SIG-M5 (cell line): ENCODE measurements at places on chromosomes 4 and X.

DNA sequence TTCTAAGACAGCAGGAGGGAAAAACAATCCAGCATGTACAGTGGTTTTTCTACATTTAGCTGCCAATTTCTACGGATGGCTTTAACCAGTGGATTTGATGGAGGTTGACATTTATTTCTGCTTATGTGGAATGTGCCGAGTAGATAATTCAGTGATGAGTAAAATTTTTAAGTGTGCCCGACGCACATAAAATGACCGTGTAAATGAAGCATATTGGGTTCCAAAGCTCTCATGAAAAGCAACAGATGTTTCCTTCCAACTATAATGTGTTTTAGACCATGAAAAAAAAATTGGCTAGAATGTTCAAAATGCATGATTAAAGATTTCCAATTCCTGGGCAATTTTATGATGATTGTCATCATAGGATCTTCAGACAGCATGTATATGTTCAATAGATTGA is 14.1 kb downstream of the INPP4B start:
- DNase-seq, result no peak

DNA sequence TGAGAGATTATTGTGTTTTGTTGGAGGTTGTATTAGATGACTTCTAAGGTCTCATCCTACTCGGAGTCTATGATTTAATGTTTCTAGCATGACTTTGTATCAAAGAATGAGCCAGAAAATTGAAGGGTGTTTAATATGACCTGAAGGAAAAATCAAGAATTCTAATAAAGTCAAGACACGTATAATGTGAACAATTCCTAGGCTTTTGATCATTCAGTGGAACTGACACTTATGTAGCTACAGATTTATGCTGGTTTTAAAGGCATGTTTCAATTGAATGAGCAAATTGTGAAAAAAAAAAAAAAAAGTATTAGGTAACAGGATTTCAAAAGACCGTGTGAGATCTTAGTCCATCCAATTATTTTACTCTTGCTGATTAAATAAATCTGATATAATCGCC is 64.9 kb downstream of the GRID2 start:
- no peak for DNase-seq

DNA sequence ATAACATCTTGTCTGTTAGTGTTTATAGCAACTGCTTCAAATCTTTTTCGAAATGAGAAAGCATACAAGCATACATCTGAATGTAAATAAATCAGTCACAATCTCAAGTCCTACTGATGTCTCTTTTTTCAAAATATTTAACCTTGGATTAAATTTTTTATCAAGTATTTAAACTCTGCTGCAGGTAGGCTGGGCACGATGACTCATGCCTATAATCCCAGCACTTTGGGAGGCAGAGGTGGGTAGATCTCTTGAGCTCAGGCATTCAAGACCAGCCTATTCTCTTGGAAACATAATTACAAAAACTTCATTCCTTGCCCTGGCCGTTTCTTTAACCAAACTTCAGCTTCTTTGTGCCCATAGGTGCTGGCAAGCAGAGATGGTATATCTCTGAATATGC is 540.3 kb upstream of the GALNT7 start:
- DNase-seq, result no peak

- DNase-seq, result no peak
These were observed 16.4 kb downstream of the MCUB start for GRCh38 chr4:109576462-109576861.

DNA sequence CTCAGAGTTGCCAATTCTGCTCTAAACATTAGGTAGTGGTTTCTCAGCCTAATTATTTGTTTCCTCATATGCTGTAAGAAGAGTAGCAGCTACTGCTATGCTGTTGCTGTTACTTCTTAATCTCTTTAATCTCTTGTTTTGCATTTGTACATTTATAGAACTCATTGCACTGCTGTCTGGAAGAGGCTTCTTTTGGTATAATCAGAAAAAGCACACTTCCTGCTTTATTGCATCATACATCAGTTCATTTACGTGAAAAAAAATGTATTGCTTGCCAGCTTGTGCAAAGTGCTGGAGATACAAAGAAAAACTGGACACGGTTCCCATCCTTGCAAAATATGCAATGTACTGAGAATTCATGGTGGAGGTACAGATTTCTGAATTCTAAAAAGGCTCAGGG is 332.0 kb downstream of the GRXCR1 start:
- DNase-seq, result no peak

- DNase-seq, result no peak
These were observed 32.1 kb downstream of the ASB5 start for GRCh38 chr4:176236946-176237345.

- no peak for DNase-seq
These were observed 25.3 kb downstream of the FAM47E start for GRCh38 chr4:76276813-76277212.

GRCh38 chr4:113682730-113683537 is 78.6 kb downstream of the CAMK2D start:
- DNase-seq, result no peak

DNA sequence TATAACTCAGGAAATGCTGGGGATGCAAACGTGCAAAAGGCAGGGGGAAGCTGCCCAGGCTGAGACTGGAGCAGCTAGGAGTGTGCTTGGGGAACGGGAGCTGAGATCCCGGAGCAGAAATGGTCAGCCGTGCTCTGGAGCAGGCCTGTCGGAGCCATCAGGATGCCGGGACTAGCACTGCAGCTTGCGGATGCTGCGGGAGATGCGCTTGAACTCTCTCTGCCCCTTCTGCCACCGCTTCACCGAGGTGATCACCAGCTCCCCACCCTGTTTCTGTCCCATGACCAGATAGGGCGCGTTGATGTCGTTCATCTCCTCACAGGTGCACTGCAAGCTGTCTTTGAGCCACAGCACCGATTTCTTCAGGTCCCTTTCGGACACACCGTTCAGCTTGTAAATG is 7.6 kb downstream of the SFRP2 start:
- DNase-seq, result no peak

DNA sequence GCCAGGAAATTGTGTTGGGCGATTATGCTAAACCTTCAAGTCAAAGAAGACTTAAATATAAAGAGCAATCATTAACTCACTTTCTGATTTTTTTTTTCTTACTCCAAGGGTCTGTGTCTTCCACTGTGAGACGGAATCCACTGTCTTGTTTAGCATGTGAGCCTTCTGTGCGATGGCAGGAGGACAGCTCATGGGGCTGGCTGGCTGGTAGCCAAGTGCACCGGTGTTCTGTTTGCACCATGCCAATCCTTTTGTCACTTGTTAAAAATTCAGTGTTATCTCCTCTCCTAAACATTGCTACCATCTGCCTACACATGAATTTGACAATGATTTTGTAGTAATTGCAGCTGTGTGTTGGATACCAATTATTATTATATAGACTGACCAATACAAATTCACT is 1056.3 kb upstream of the IGFBP7 start:
- no peak for DNase-seq

DNA sequence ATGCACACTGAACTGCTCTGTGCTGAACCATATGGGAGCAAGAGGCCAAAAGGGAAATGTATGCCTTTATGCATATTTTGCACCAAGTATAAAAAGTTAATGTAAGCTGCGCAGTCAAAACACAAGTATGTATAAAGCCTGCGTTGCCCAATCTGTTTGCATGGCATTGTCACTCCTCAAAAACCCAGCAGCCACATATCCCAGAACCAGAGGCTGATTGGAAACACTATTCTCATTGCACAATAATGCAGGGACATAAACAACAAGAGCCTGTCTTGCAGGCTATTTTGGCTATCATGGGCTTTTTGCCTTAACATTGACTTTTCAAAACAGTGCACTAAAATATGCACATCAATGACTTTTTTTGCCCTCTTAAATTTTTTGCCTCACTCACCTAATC is 5.1 kb upstream of the ASB9 start:
- no peak for DNase-seq

DNA sequence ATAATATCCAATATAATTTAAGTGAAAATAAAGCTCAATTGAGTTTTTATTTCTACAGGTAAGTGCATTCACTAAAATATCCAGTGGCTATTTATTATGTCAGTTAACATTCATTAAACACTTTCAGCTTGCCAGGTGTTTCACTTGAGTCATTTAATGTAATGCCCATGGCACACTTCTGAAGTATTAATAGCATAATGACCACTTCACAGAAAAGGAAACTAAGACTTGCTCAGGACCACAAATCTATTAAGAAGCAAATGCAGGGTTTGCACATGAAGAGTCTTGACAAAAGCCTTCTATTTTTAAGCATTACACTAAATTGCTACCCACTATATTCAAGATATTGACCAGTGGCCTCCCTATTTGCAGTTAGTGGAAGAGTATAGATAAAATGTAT is 612.7 kb downstream of the KCTD8 start:
- DNase-seq, result no peak

DNA sequence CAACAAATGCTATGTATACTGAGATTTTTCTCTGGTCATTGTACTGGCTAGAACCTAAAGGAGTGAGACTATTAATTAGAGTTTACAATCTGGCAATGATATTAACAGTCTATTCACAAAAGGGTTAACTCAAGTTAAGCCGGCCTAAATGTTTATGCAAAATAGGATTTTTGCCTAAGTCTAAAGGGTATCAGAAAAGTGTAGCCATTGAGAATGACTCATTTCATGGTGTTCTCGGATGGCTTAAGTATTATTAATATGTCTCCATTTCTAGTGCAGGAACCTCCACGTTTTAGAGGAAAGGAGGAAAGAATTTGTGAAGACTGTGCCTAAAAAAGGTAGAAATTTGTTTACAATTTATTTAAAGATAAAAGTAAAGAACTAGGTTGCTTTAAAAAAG is 29.8 kb downstream of the DYNLT3 start:
- DNase-seq, result no peak

DNA sequence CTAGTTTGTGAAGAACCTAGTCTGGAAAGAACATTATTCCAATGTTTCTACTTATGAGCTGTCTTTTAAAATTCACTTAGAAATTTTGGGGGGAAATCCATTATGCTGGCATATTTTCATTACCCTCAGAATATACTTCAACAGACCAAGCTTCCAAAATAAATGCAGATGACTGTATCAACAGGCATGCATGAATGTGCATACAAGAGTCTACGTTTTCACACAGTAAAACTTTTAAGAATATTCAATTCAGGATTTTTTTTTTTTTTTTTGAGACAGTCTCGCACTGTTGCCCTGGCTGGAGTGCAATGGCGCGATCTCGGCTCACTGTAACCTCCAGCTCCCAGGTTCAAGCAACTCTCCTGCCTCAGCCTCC is 49.7 kb downstream of the ABCG2 start:
- no peak for DNase-seq

GRCh38 chr4:175127314-175127713 is 209.2 kb downstream of the ADAM29 start:
- no peak for DNase-seq

- no peak for DNase-seq
These were observed 278.9 kb downstream of the INPP4B start for GRCh38 chr4:142567199-142567598.

- DNase-seq, result no peak
These were observed 28.2 kb downstream of the GPRIN3 start for GRCh38 chr4:89279385-89279784.

DNA sequence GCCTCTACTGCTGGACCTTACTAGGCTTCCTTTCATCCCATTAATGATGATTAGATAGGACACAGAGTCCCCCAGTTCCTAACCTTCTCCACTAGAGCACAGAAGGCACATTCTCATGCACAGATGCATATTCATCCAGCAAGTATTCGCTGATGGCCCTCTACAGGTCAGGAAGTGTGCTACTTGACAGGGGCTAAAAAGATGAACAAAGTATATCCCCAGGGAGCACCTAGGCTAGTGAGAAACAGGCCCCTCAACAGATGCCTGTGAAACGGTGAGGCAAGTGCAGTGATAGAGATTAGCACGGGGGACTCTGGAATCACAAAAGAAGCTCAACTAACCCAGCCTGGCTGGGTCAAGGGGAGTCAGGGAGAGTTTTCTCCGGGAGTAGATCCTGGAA is 95.8 kb downstream of the MGST2 start:
- peak; percentile 0 for DNase-seq

DNA sequence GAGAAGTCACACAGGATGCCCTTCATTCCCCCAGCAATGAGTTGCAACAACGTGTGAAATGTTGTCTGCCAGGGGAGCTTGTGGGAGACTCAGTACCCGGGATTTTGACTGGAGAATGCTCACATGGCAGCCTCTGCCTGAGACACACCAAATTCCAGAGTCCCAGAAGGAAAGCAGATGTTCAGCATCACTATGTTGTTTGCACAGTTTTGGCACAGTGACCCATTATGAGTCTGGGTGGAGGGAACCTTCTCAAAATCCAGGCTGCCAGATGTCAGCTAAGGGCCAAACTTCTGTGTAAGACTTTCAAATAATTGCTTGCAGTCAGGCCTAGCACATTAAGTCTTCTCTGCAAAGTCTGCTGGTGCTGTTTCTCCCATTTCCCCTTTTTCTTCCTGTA is 1029.7 kb upstream of the TENM3 start:
- DNase-seq, result no peak

GRCh38 chrX:15465347-15465746 is 27.8 kb downstream of the PIR start:
- DNase-seq, result no peak

GRCh38 chr4:118327554-118328241 is 25.1 kb downstream of the PRSS12 start:
- DNase-seq, result no peak

DNA sequence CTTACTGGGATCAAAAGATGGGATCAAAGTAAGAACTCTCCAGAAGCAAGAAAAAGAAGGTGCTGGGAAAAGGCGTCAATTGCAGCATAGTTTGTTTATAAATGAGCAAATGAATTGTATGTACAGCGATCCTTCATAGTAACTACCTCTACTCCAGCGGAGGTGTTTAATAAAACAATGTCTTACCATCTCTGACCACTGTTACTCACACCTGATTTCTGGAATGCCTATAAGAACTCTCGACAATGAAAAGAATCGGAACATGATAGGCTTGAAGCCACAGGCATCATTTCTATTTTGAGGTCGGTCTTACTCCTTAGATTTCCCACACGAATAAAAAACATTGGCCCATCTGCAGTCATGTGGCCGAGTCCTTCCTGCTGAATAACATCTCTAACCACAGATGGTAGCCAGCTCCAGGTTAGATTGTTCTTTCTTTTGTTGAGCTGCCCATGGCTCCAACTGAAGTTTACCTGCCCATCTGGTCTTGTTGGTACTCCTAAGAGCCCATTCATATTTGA is 67.6 kb downstream of the CLDN34 start:
- no peak for DNase-seq

DNA sequence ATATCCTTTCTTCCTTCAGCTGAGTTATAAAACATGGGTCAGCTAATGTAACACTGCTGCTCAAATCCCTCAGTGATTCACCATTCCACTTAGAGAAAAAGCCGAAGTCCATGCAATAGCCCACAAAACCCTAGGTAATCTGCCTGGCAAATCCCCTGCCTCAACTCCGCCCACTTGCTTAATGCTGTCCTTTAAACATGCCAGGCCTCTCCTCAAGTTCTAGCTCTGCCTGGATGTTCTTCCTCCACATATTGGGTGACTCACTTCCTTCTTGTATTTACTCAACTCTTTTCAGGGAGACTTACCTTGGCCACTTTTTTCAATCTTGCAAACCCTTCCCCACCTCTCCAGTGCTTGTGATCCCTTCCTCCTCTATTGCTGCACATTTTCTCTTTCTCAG is 89.8 kb downstream of the EMCN start:
- no peak for DNase-seq

GRCh38 chr4:25180524-25181131 is 20.4 kb upstream of the SEPSECS start:
- no peak for DNase-seq
